IMR-90 (cell line): ENCODE measurements at places on chromosomes 5 and 9. TPM values are rescaled to one million over a fixed set of nuclear protein-coding genes. Genes with fewer than 3 reads are reported as not detected.

NKD2 gene
- polyA plus RNA-seq, result not detected in 2 replicates

PCDHB16 gene
- polyA plus RNA-seq, result 0.36 and 0.93 TPM in 2 replicates

- DNase-seq, result no peak
- no peaks in the 10 kb centered on the region for H3K36me3 ChIP-seq
- no peaks in the 10 kb centered on the region for H3K4me1 ChIP-seq
- no peak overlapping the region for H3K27ac ChIP-seq
- H3K4me3 ChIP-seq, result no peak overlapping the region
Observed at GRCh38 chr5:6427694-6428093, 21.0 kb upstream of the UBE2QL1 start.

SH3TC2 gene
- polyA plus RNA-seq, result 3.3 and 3.4 TPM in 2 replicates

- no peak for DNase-seq
- no peak overlapping the region for H3K4me3 ChIP-seq
- H3K36me3 ChIP-seq, result no peaks in the 10 kb centered on the region
- no peak overlapping the region for H3K27ac ChIP-seq
- no peaks in the 10 kb centered on the region for H3K27me3 ChIP-seq
Observed at GRCh38 chr5:40515476-40515875, 164.2 kb upstream of the PTGER4 start.

DNA sequence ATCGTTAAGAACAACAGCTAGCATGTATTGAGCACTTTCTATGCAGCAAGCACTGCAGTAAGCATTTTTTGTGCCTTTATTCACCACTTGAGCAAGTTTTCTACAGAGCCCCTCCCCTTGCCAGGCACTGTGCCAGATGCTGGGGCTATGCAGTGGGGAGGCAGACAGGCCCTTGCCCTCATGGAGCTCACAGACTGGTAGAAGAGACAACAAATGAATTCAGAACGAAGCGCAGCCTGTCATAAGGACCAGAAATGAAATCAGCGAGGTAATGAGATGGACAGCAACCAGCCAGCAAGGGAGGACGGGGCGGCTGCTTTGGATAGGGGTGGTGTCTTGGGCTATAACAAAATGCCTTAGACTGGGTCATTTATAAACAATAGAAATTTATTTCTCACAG lies 68.8 kb downstream of the C9orf50 start:
- no peaks in the 10 kb centered on the region for H3K36me3 ChIP-seq
- no peak overlapping the region for H3K27ac ChIP-seq
- no peak overlapping the region for H3K4me3 ChIP-seq

GRCh38 chr9:127049044-127049443 lies 73.4 kb downstream of the ANGPTL2 start:
- peak overlapping the region; percentile 6; the same call in 1 of the 2 replicates for H3K27ac ChIP-seq
- no peaks in the 10 kb centered on the region for H3K36me3 ChIP-seq
- DNase-seq, result peak; percentile 97

ZNF879 gene
- polyA plus RNA-seq, result 0.89 and 1.4 TPM in 2 replicates

DNA sequence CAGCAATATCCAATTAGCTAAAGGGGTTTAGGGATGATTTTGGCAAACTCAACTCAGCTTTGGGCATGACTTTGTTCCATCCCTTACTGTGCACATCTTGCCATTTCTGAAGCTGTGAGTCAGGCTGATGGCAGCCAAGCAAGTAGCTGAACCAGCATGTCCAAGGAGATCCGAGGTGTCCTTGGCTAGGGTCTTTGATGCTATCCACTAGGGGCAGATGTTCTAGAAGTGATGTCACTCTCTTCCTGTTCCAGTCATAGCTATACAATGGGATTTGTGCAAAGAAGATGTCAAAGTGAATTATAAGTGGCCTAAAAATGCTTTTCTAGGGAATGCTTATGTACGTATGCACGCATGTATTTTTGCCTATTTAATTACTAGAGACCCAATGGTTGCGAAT lies 160.8 kb upstream of the PAPPA start:
- no peak overlapping the region for H3K27ac ChIP-seq
- H3K4me3 ChIP-seq, result no peak overlapping the region
- peaks cover 15% of the 10 kb centered on the region for H3K4me1 ChIP-seq
- peak; percentile 82 for DNase-seq
- H3K36me3 ChIP-seq, result no peaks in the 10 kb centered on the region
